ENCODE measurements at places on chromosomes 12 and 14.
A peak's percentile ranks its signal among the peaks of the same experiment; 100 is the strongest.

- DNase-seq, result no peak
Measured at GRCh38 chr14:35875296-35875695, 49.2 kb downstream of the BRMS1L start.

GRCh38 chr12:1279050-1279449 is 288.0 kb downstream of the ERC1 start:
- no peak for DNase-seq

GRCh38 chr12:124481257-124481750 is 86.1 kb downstream of the NCOR2 start:
- no peak for DNase-seq

- DNase-seq, result no peak
Measured at GRCh38 chr12:99201906-99202645, 445.5 kb upstream of the GARIN6 start.

DNA sequence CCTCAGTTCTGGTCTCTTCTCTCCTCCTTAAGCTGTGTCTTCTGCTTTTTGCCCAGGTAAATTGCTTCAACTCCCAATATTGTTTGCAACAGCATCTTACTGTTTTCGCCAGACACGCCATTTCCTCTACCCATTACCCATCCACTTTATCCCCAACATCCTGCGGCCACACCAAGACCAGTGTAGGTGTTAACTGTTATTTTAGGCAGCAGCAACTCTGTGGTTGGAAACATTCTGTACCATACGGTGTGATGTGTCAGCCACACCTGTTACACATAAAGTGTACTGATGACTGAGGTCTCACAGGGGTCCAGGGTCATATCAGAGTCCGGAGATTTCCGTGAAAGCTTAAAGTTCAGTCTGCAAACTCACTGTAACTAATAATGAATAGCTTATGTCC is 21.8 kb upstream of the KLRD1 start:
- no peak for DNase-seq

DNA sequence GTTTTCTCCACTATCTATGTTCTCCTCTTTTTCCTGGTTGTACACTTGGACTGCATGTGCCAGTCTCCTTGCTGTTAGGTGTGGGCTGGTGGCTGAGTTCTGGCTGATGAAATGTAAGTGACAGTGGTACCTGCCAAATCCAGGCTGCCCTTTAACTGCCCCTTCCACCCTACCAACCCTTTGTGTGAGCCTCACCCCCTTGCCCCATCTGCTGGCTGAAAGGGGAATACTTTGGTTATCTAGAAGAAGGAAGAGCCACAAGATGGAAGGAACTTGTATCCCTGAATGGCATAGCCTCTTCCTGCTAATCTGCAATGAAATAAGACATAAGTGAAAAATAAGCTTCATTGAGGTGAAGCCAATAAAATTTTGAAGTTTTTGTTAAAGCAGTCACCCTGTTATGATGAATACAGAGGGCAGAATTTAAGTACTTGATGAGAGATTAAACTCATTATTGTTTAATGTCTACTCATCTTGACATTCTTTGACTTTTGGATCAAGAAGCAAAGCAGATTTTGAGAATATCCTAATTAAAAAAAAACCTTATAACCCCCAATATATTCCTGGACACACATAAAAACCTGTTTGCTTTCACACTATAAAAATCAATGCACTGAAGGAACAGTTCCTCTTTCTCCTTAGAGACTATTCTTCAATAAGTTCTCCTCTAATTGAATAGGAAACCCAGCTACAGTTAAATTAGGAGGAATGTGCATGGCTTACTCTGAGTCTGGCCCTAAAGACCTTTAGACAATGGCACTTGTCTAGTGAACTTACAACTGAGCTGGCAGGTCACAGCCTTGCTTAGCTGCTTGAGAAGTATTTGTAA is 262.6 kb upstream of the BTG1 start:
- peak; percentile 71 for DNase-seq
